ENCODE measurements at places on chromosomes 4 and X. TPM values are rescaled to one million over a fixed set of nuclear protein-coding genes. Genes with fewer than 3 reads are reported as not detected.

Gene MAGIX
- total RNA-seq, result 8.3 TPM

Gene CCDC110
- total RNA-seq, result 0.07 TPM

Gene TMPRSS11E
- total RNA-seq, result 1.1 TPM

Gene ZMAT1
- total RNA-seq, result 0.72 TPM

Gene SPANXA2
- total RNA-seq, result not detected

Gene BTC
- 5.4 TPM for total RNA-seq

Gene MAML3
- 1.0 TPM for total RNA-seq

Gene MAGEA2B
- not detected for total RNA-seq

DNA sequence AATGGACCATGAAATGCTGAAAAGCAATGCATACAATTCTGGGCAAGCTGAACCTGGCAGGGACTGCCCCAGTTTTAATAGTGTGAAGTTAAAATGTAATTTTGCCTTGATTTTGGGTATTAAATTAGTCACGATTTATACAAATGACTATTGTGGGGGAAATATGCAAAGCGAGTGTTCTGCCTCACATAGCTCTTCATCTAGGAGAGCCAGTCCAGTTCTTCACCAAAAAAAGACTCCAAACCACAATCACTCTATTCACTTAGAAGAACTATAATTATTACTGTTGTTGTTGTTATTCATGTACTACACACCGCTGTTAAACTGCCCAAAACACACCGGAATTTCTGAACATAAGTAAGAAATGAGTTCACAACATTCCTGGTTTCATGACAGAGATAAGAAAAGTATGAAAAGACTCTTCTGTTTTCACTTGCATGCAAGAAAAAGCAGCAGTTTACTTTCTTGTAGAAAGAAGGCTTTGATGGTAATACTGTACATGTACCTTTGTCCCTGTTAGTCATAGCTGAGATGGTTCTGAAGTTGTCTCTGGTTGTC lies 101.9 kb downstream of the QRFPR start:
- no peak for DNase-seq

- no peak for DNase-seq
Observed at GRCh38 chr4:7699031-7699430, 240.6 kb downstream of the AFAP1 start.

- DNase-seq, result no peak
Observed at GRCh38 chrX:134948333-134949241, 42.2 kb upstream of the SMIM10 start.

DNA sequence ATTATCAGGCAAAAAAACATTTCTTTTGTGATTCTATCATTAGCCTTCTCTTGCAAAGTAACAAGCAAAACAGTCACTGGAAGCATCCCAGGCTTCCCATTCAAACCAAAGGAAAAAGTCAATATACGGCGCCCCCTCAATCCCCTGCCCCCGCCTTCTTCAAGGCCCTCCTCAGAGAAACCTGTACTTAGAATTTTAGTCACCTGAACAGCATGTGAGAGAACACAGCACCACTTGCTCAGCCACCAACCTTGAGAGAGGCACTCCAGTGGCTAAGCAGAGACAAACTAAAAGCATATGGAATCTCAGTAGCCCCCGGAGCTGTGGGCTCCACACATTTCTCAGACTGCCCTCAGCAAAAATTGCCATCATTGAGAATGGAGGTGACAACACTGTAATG lies 25.2 kb downstream of the LEF1 start:
- DNase-seq, result no peak

DNA sequence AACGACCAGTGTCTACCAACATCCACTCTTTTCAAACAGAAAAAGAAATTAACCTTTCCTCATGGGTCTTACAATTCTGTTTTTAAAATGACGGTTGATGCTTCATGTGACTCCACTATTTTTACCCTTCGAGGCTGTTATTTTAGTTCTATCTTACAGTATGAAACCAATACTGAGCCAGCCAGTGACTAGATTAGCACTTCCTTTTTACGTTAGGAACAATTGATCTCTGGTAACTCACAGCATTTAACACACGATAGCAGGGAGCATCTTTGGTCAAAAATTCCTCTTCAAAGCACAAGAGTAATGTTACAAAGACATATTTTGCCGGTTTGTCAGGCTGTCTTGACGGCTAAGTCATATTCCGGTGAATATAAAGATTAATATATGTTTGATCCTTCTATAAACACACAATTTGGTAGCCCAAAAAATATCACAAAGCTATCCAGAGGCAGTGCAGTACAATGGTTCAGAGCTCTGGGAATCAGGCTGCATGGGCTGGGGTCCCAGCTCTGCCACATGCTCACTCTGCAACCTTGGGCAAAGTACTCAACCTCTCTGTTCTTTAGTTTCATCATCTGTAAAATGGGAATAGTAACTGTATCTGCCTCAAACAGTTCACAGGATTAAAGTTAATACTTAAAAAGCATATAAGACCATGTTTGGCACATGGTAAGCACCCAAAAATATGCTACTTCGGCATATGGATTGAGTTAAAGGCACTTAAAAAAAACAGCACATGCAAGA lies 62.9 kb upstream of the TXK start:
- DNase-seq, result no peak

DNA sequence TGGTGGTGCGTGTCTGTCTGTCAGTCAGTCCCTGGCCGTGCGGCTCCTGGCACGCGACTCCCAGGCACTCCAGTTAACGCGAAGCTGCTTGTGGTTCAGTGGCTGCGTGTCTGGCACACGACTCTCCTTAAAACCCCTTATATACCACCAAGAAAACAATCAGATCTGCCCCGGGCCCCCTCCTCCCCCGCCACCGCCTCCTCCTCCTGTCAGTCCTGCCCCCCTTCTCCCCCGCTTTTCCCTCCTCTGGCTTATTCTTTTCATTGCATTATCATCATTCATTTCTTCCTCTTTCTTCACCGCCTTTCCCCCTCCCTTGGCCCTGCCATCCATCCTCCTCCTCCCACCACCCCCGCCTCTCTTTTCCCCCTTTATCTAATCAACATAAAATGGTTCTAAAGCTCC lies at the start of gene NEUROG2:
TSS of gene NEUROG2 (minus strand) at position 115 of the 405 bp plus-strand sequence. CDS start 705 bp downstream, outside the sequence.
- DNase-seq, result no peak

GRCh38 chrX:132778917-132779316 lies 179.5 kb downstream of the HS6ST2 start:
- DNase-seq, result no peak

GRCh38 chrX:24412637-24413363 lies 52.3 kb upstream of the PDK3 start:
- DNase-seq, result no peak

DNA sequence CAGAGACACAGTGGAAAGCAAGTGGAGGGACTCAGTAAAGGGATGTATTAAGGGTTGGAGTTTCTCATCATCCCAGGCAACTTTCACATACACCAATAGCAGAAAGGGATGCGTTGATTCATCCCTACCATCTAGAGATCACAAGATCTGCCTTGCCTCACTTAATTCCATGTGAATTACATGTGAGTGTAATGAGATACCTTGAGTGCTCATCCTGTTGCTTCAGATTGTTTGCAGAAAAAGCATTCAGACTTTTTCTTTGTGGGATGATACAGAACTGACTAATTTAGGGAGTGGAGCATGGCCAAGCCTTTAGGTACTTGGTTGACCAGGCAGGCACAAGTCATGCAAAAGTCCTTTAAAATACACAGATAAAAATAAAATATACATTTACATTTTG lies 124.8 kb upstream of the SLIT2 start:
- DNase-seq, result no peak

DNA sequence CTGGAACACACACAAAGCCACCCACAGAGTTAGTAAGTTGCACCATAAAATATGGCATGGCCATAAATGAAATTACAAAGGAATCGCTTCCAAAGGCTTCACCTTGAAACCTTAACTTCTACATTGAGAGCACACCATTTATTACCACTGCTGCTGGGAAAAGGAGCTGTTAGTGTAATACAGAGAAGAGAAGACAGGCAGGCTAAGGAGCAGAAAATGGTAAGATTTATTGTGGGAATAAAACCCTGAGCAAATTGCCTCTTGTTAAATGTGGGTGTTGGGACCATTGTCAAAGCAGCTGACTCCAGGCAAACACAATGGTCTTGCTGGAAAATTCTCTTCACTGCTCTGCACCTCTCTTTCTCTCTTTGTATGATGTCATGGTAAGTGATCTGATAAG lies 79.2 kb upstream of the NHS start:
- no peak for DNase-seq

DNA sequence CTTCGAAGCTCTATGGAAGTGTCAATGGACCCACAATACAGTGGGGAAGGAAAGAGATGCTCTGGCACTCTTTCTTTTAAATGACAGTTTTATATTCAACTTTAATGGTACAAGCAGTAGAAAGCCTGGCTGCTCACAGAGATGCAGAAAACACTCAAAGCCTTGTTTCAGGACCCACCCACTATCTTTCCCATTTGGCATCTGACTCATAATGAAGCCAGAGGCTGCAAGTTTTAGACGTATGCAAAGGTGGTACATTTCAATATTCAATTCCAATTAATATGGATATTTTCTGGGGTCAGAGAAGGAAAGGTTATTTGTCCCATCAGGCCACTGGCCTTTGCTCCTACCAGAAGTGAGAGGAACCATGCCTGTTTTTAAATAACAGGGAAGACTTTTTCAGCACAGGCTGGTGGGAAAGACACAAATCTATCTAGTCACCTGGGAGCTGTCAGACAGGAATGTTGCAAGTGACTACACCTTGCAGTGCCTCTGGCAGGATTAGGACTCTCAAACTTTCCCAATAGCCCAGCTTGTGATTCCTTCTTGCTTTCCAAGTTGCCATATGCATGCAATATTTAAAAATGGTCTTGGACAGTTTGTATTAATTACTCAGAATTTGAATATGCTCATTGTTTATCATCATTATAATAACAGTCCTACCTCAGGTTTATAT lies 70.0 kb upstream of the RAB40AL start:
- DNase-seq, result no peak

GRCh38 chrX:9442056-9442455 lies 22.8 kb upstream of the TBL1X start:
- no peak for DNase-seq

GRCh38 chr4:171376724-171377123 lies 436.5 kb upstream of the GALNTL6 start:
- DNase-seq, result no peak

- DNase-seq, result no peak
Observed at GRCh38 chr4:140309124-140309870, 64.1 kb upstream of the SCOC start.

- no peak for DNase-seq
Observed at GRCh38 chr4:14340321-14340720, 662.0 kb upstream of the CPEB2 start.

- no peak for DNase-seq
Observed at GRCh38 chrX:69088171-69088938, 76.9 kb downstream of the PJA1 start.
